ENCODE measurements at places on chromosomes 11 and 22. TPM values are rescaled to one million over a fixed set of nuclear protein-coding genes. Genes with fewer than 3 reads are reported as not detected.

Gene TRPC6
- 3.3 TPM for total RNA-seq

Gene MOV10L1
- total RNA-seq = 1.6 TPM

Gene TBX10
- total RNA-seq = not detected

Gene TREH
- total RNA-seq = not detected

Gene CCDC157
- total RNA-seq = 0.71 TPM

Gene MRGPRX3
- total RNA-seq = not detected

Gene SCGB2A2
- total RNA-seq = not detected

Gene OR52E8
- not detected for total RNA-seq

Gene GLYAT
- 2.6 TPM for total RNA-seq
